ENCODE measurements at places on chromosomes 2 and 18.

- DNase-seq: peak; percentile 9
Observed at GRCh38 chr2:165016772-165017411, 61.6 kb upstream of the SLC38A11 start.

GRCh38 chr2:64025741-64026140, 6.5 kb upstream of the VPS54 start:
- no peak for DNase-seq

GRCh38 chr2:240200230-240201051, 60.0 kb upstream of the OTOS start:
- DNase-seq: no peak

GRCh38 chr2:235836491-235836911, 331.7 kb downstream of the GBX2 start:
- no peak for DNase-seq

GRCh38 chr2:176385838-176386237, 116.6 kb downstream of the MTX2 start:
- DNase-seq: no peak

GRCh38 chr2:25420820-25421237, 79.1 kb upstream of the DNMT3A start:
- no peak for DNase-seq

DNA sequence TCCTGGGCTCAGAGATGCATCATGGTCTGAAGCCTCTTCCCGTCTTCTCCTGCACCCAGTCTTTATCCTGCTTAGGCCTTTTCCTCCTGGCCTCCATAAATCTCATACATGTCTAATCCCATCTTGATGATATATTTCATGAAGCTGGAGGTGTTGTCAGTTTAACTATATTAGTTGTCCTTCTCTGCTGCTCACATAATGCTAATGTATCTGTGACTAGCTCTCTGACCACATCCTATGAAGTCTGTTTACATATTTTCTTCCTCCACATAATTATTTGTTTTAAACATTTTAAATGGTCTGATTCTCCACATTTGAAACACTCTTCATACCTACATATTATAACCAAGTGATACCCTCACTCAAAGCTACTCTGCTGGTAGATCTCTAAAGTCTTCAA, 315.2 kb upstream of the RND3 start:
- no peak for DNase-seq

DNA sequence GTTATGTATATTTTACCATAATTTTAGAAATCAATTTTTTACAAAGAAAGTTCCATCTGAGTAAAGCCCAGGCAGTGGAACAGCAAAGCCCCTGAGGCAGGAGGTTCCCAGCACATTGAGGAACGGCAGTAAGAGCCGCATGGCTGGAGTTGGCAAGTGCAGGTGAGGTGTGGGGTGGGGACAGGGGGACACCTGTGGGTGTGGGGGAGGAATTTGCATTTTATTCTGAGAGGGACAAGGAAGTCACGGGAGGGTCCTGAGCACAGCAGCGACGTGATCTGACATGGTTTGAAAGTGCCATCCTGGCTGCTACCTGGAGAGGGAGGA, 16.1 kb upstream of the ADI1 start:
- DNase-seq: no peak

DNA sequence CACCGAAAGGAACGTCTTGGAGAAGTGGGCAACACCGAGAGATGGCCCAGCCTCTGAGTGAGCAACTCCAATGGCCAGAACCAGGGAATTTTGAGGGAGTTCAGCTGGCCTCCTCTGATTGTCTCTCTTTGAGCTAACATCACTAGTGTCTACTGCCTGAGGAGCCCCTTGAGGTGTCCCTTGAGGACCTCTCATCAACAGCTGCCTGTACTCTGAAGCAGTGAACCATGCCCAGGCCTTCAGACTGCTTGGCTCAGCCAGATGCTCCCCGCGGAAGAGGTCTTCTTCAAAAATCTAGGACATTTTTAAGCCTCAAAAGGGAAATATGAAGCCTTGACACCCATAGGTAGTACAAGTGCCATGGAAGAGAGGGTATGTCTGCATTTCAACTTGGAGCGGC, 430.4 kb downstream of the TXNL1 start:
- DNase-seq: no peak

DNA sequence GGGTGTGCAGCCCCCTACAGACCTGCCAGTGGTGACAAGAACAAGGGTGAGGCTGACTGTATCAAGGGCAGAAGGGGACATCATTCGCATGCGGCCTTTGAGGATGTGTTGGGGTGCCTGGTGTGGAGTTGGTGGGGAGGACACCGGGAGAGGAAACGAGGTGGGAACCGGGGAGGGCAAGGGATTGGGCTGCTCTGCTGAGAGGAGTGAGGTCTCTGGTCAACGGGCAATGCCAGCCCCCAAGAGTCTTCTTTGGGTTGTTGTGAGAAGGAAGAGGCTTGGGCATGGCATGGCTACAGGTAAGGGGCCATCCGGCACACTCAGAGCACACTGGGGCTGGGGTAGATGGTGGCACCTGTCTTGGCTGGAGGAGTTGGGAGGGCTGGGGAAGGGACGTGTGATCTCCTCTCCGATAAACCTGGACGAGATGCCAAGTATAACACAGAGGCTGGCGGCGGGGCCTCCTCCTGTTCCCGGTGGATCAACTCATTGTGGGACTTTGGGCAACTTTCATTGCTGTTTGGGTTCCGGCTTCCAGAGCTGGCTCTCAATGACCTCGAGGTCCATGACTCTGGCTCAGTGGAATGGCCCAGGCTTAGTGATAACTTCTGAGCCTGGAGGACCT, 37.0 kb downstream of the KCNF1 start:
- DNase-seq: no peak

- DNase-seq: no peak
Observed at GRCh38 chr2:134178138-134178877, 75.6 kb upstream of the MGAT5 start.

- peak; percentile 19 for DNase-seq
Observed at GRCh38 chr2:27807476-27807875, 36.0 kb downstream of the MRPL33 start.

DNA sequence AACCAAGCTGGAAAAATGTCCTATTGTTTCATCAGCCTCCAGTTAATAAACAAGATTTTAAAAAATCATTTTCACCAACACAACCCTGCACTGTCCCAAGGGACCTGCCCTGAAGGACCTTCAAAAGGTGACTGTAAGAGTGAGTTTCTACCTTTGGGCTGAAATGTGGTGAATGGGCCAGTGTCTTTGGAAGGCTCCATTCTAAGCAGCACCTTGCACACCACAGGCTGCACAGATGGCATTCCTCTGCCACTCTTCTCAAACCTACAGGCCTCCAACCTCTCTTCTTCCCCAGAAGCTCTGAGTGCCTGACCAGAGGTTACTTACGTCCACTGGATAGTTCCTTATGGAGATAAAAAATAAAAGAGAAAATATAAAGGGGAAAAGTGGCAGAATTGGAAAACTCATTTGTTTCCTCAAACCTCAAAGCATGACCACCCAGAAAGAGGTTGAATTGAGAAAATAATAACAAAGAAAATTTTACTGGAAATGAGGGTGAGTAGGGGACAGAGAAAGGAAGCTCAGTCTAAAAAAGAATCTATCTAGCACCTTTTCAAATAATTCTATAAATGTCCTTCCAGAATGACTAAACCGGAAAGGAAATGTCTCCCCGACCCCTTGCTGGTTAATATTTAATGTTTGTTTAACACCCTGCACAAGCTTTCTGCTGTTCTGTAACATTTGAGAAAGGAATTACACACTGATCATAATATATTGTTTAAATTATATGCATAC, 175.7 kb downstream of the METTL4 start:
- no peak for DNase-seq

DNA sequence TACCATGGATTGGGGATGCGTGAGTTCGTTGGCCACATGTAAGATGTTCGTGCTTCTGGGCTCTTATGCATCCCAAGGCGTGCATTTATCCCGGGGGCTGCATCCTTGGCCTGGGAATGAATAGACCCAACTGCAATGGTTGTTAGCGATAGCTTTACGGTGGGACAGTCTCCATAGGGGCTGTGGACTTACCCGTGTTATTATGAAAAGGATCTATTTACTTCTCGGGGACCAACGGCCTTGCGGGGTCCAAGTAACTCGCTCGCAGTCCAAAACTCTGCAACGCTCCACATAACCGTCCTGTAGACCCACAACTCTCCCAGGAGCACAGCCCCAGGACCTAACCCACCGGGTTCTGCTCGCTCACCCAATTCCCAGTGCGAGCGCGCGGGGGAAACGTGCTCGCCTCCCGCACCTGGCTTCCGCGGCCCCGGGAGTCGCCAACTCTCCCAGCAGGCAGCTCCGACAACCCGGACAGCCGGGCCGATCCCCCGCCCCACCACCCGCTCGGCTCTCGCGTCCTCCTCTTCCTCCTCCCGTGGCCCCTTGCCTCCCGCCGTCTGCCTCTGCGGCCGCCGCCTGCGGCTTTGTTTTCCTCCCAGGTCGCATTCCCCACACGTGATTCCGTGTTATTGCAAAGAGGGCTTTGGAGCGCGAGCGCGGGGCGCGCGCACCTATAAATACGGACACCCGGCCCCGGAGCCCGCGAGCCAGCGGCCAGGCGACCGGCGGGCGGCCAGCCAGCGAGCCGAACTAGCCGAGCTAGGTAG, at the start of gene CABLES1:
Gene CABLES1, plus strand, starts transcription at position 706 of the 770 bp plus-strand sequence. CDS start 278 bp downstream, outside the sequence.
- peak; percentile 39 for DNase-seq

All from stimulated activated naive CD8-positive, alpha-beta T cell treated with anti-CD3 and anti-CD28 coated beads, Interleukin-15, Interleukin-2, amounts not matched to agents 100 U/mL and 50 U/mL, for 24 hours (primary cell).